ENCODE measurements at places on chromosomes 7 and 10.

DNA sequence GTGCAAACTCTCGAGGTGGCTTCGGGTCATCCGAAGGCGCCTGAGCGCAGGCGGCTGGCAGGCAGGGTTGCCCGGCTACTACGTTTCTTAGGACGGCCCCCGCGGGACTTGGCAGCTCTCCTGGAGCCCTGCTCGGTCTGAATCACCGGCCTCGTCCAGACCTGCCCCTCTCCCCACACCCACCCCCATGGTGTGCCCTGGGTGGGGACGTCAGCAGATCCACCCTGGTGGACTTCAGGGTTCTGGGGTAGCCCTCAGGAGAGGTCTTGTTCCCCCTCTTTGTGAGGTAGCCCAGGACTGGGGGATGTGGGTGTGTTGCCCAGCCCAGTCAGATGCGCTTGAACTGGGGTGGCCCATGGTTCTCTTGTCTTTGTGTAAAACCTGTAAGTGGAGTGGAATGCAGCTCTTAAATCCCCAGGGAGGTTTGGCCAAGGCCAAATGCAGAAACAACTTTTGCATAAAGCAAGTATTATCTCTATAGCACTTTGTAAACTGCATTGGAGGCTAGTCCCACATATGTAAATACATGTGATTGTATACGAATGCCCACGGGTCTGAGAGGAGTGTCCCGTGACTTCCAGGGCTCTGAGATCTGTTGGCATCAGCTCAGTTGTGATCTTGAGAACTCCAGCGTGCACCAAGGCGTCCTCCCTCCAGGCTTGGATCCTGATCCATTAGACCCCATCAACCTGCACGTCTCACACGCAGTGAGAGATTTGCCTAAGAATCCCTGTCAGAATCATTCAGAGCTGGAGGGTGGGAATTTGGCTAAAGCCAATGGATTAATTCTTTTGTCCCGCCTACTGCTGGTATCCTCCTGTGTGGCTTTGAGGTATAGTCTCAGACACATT is 1.8 kb downstream of the PFKFB3 start:
- H3K27ac ChIP-seq: no peak overlapping the region
- no peaks in the 10 kb centered on the region for H3K27me3 ChIP-seq

DNA sequence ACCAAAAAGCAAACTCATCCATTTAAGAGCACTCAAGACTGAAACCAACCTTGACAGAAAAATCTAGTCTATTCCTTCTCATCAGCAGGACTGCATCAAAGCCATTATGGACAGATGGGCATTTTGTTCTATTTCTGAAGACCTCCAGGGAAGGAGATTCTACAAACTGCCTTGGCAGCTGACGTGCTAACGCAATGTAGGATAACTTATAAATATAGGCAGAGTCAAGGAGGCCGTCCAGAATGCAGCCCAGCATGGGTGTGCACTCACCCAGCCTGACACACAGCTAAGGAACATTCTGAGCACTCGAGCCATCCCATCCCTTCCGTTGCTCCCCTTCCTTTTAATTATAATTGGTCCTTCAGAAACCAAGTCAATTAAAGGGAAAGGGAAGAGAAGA is 25.3 kb upstream of the NEBL start:
- no peak for DNase-seq
- no peak overlapping the region for H3K27ac ChIP-seq
- H3K4me3 ChIP-seq: no peak overlapping the region
- no peaks in the 10 kb centered on the region for H3K4me1 ChIP-seq

DNA sequence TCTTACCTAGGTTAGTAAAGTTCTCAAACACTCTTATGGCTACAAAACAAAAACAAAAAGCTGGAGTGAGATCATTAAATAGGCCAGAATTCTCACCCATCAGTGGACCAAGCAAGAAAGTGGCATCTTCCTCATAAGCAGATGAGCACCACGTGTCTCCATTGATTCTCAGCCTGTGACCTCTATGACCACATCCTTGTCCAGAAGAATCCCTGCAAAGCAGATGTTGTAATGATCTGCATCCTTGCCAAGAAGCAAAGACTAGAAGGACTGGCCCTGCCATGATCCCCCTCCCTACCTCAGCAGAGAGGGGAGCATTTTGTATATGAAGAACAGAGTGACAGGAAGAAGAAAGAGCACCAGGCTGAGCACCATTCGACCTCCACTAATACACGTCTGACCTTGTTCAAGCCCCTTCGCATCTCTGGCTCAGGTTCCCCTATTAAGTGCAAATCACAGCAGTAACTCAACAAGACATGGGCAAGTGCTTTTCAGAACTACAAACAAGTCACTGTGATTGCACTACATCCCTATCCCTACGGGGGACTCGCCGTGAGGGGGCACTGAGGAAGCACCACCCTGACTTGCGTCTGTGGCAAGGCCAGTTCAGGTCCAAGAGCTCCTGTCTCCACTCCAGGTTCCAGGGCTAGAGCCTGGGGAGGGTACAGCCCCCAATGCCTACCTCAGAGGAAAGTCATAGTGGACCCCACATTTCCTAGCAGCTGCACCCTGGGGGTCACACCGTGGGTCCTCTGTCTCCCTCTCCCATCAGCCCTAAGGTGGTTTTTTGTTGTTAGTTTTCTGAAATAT is 22.2 kb upstream of the RASSF4 start:
- no peak overlapping the region for H3K4me3 ChIP-seq
- peak; percentile 34 for DNase-seq
- H3K4me1 ChIP-seq: peaks cover 13% of the 10 kb centered on the region
- H3K27me3 ChIP-seq: peaks cover 10% of the 10 kb centered on the region

DNA sequence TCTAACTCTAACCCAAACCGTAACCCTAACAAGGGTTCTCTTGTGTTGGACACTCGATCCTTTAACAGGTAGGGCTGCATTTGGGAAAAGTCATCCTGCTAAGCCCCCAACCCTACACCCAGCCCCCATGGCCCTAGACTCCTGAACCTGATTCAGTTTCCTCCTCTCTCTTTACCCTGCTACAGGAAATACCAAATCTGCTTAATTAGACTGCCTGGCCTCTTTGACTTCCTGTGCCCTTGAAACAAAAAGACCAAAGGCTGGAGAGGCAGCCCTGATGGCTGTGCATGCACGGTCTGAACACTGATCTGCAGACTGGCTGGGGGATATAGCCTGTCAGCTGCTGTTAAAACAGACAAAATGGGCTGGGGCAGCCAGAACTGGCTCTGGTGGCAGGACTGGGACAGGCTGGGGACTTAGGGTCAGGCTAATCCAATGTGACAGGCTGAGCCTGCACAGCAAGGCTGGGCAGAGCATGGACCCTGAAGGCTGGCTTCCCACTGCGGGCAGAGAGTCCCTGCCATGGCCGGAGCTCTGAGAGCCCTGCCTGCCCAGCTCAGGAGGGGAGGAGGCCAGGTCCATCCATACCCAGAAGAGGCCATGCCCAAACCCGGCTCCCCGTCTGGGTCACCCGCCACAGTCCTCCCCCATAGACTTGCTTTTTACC is 51.0 kb upstream of the MSMB start:
- no peak overlapping the region for H3K4me3 ChIP-seq
- peak overlapping the region; percentile 86 for H3K27ac ChIP-seq
- DNase-seq: no peak
- no peaks in the 10 kb centered on the region for H3K36me3 ChIP-seq
- H3K27me3 ChIP-seq: peaks cover 3% of the 10 kb centered on the region

GRCh38 chr10:91571671-91572070 is 61.2 kb downstream of the PPP1R3C start:
- H3K36me3 ChIP-seq: no peaks in the 10 kb centered on the region
- H3K27me3 ChIP-seq: peaks cover 4% of the 10 kb centered on the region
- no peak for DNase-seq
- no peak overlapping the region for H3K4me3 ChIP-seq
- H3K4me1 ChIP-seq: no peaks in the 10 kb centered on the region
- H3K27ac ChIP-seq: no peak overlapping the region

DNA sequence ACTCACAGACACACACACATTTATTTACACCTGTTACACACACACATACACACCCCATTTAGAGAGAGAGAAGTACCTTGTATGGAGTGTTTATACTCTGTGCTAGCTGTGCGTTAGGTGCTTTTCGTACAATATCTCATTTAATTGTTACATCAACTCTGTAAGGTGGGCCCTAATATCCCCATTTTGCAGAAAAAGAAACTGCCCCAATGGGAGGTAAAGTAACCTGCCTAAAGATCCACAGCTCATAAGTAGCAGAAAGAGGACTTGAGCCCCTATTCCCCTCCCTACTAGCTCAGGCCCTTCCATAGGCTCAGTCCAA is 23.8 kb upstream of the RBM20 start:
- peaks cover 14% of the 10 kb centered on the region for H3K27me3 ChIP-seq
- H3K36me3 ChIP-seq: no peaks in the 10 kb centered on the region
- peaks cover 16% of the 10 kb centered on the region for H3K4me1 ChIP-seq
- no peak overlapping the region for H3K27ac ChIP-seq
- no peak for DNase-seq

- no peaks in the 10 kb centered on the region for H3K4me1 ChIP-seq
- H3K27ac ChIP-seq: no peak overlapping the region
- no peak for DNase-seq
- H3K36me3 ChIP-seq: no peaks in the 10 kb centered on the region
Observed at GRCh38 chr10:64534616-64535015, 1013.4 kb downstream of the REEP3 start.

- no peaks in the 10 kb centered on the region for H3K36me3 ChIP-seq
- H3K27me3 ChIP-seq: peaks cover 11% of the 10 kb centered on the region
- H3K4me1 ChIP-seq: no peaks in the 10 kb centered on the region
- no peak for DNase-seq
- H3K27ac ChIP-seq: no peak overlapping the region
- H3K4me3 ChIP-seq: no peak overlapping the region
Observed at GRCh38 chr7:36188266-36188665, 35.2 kb downstream of the EEPD1 start.

DNA sequence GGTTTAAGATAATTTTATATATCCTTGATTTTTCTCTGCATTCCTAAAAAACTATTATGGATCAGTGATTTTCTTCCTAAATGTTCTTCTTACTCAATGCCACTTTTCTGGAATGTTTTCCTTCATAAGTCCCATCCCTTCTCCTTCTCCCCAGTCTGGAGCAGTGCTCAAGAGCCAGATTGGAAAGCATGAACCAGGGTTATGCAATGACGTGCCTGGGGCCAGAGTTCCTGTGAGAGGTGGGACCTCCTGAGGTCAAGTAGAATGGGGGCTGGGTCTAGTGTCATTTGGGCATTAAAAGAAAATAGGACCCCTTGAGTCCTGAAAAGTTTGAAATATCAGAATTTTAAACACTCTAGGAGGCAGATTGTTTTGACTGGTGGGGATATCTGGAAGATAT is 132.0 kb upstream of the NPY start:
- no peak overlapping the region for H3K4me3 ChIP-seq
- no peaks in the 10 kb centered on the region for H3K4me1 ChIP-seq
- peaks cover 4% of the 10 kb centered on the region for H3K27me3 ChIP-seq
- no peak for DNase-seq
- H3K27ac ChIP-seq: no peak overlapping the region
- no peaks in the 10 kb centered on the region for H3K36me3 ChIP-seq

- H3K4me3 ChIP-seq: no peak overlapping the region
- H3K4me1 ChIP-seq: peaks cover 9% of the 10 kb centered on the region
- no peak for DNase-seq
- peaks cover 69% of the 10 kb centered on the region for H3K36me3 ChIP-seq
- no peaks in the 10 kb centered on the region for H3K27me3 ChIP-seq
- H3K27ac ChIP-seq: no peak overlapping the region
Observed at GRCh38 chr7:149586646-149587645, 89.3 kb upstream of the ZNF746 start.

GRCh38 chr10:113613977-113614690 is 49.7 kb downstream of the NRAP start:
- H3K4me1 ChIP-seq: no peaks in the 10 kb centered on the region
- no peak overlapping the region for H3K4me3 ChIP-seq
- H3K36me3 ChIP-seq: no peaks in the 10 kb centered on the region
- DNase-seq: no peak

GRCh38 chr7:47806701-47807103 is 141.6 kb downstream of the PKD1L1 start:
- no peak overlapping the region for H3K4me3 ChIP-seq
- no peak for DNase-seq
- H3K27me3 ChIP-seq: peaks cover 2% of the 10 kb centered on the region
- H3K4me1 ChIP-seq: no peaks in the 10 kb centered on the region
- no peak overlapping the region for H3K27ac ChIP-seq

DNA sequence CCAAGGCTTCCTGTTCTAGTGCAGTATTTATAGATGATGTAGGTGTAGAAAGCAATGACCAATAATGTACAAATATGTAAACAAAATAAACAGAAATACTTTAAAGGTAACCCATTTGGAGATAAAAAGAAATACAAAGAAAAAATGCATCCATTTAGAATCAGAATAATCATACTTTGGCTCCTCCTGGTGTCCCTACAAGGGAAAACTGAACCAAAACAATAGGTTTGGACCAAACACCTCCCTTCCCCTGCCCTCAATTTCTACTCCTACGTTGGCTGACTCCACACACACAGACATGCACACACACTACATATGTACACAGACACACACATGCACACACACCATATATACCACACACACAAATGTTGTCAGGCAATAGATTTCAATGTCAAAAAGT is 36.0 kb downstream of the C10orf143 start:
- H3K4me1 ChIP-seq: no peaks in the 10 kb centered on the region
- H3K36me3 ChIP-seq: no peaks in the 10 kb centered on the region
- no peak overlapping the region for H3K4me3 ChIP-seq
- H3K27me3 ChIP-seq: no peaks in the 10 kb centered on the region
- H3K27ac ChIP-seq: no peak overlapping the region

DNA sequence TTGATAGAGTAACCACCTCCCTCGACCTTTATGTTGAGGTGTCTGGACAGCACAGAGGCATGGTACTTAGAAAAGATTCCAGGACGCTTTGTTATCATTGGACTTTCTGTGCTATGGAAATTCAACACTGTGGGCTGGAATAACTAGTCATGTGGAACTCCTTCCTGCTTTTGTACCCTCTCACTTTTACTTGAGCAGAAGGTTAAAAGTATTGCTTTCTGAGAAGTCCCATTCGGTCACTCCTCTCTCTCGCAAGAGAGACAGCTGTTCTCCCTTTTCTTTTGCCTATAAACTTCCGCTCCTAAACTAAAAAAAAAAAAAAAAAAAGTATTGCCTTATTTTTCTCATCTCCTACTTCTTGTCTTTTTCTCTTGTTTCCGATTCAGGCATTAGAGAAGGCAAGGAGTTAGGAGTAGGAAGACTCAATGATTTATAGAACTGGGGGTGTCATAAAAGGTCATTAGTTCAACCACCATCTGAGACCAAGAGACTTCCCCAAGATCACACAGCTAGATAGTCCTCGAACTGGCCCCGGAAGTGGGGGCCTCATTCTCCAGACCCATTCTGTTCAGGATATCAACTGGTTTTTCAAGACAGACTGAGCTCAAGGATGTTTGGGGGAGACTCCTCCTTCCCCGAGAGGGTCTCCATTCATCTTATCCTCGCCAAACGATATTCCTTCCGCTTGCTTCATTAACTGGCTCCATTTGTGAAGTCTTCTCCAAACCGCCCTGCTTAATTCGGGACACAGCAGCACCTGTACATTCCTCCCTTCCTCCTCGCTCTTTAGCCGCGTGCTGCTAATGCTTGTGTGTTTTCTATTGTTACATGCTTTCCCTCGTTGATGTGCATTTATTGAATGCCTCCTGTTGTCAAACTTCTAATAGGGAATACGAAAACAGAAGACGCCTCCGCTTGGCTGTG is 995 bp upstream of the INPP5F start:
- DNase-seq: no peak
- no peaks in the 10 kb centered on the region for H3K27me3 ChIP-seq
- peaks cover 40% of the 10 kb centered on the region for H3K4me1 ChIP-seq
- peak overlapping the region; percentile 66 for H3K27ac ChIP-seq
- H3K36me3 ChIP-seq: peaks cover 2% of the 10 kb centered on the region
- H3K4me3 ChIP-seq: peak overlapping the region; percentile 59

- H3K27me3 ChIP-seq: peaks cover 10% of the 10 kb centered on the region
- no peaks in the 10 kb centered on the region for H3K4me1 ChIP-seq
- no peak overlapping the region for H3K4me3 ChIP-seq
- no peak for DNase-seq
- no peaks in the 10 kb centered on the region for H3K36me3 ChIP-seq
- no peak overlapping the region for H3K27ac ChIP-seq
Observed at GRCh38 chr10:100882671-100883311, 30.0 kb upstream of the SLF2 start.

Measured in activated CD8-positive, alpha-beta memory T cell treated with anti-CD3 and anti-CD28 coated beads, Interleukin-2, amount 10 ng/mL, durations not matched to agents 7 days and 5 days (primary cell).